Dermis microvascular lymphatic vessel endothelial cell (primary cell): ENCODE measurements at places on chromosomes 4 and X.
A peak's percentile ranks its signal among the peaks of the same experiment; 100 is the strongest.

- DNase-seq = no peak
Observed at GRCh38 chr4:28759064-28759463, 1898.4 kb downstream of the STIM2 start.

DNA sequence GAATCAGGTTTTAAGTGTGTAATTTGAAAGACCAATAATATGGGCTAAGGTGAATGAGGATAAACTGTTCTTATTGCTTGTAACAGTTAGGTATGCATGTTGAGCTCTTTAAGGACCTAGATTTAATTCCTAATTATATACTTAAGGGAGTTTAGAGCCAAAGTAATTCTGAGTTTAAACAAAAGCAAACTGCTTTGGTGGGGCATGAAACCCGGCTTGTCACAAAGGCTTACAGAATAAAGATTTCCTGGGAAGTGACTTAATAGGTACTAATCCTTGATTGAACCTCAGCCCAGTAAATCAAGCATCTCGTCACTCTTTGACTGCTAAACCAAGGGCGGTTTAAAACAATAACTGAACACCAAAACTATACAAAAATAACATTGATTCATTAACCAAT lies 1324.2 kb downstream of the RPA4 start:
- DNase-seq = no peak

GRCh38 chrX:152025656-152026440 lies 51.4 kb upstream of the GABRE start:
- no peak for DNase-seq

GRCh38 chrX:2901367-2902036 lies 27.6 kb downstream of the ARSD start:
- no peak for DNase-seq

- no peak for DNase-seq
Observed at GRCh38 chrX:79035421-79035820, 90.2 kb downstream of the P2RY10 start.

- DNase-seq = no peak
Observed at GRCh38 chr4:183863155-183863825, 41.8 kb upstream of the STOX2 start.

GRCh38 chr4:152325831-152326230 lies 210.1 kb downstream of the FBXW7 start:
- DNase-seq = no peak

DNA sequence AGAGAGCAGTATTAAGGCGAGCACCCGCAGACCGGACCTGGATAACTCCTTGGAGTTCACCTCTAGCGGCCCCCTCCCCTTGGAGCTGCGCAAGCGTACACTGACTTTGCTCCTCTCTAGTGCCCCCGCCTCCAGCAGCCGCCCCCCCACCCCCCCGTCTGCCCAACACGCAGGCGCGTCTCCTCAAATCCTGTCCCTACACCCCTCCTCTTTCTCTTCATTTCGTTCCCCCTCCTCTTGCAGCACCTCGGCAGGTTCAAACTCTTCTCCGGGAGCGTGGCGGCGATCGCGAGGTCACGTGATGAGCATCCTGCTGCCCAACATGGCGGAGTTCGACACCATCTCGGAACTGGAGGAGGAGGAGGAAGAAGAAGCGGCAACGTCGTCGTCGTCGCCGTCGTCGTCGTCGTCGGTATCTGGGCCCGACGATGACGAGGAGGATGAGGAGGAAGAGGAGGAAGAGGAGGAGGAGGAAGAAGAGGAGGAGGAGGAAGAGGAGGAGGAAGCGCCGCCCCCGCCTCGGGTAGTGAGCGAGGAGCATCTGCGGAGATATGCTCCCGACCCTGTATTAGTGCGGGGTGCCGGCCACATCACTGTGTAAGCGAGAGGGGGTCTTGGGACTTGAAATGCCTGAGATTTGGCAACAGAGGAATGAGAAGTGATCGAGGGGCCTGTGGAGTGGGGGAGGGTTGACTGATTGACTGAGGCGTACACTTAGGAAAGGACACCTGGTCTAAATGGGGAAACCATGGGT lies at the start of gene CHIC1:
Gene CHIC1, plus strand, starts transcription at position 214 of the 754 bp plus-strand sequence. Its CDS starts 88 bp downstream, at position 302.
- peak; percentile 34 for DNase-seq

- no peak for DNase-seq
Observed at GRCh38 chrX:53412446-53412845, 10.0 kb downstream of the SMC1A start.

DNA sequence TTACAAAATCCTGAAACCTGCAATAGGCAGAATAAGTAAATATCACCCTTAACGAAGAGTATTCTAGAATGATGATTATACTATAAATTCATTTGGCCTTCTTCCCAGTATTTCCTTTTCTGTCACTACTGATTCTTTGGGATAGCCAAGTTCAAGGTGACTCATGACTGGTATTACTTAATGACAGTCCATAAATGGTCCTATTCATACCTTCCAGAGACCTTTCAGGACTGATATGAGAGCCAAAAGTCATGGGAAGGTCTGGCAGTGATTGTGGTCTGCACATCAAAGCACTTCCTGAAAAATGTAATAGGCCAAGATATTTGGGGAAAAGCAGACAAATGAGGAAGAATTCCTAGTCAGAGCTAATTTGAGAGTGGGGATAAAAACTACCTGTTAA lies 239.6 kb upstream of the FAM47A start:
- peak; percentile 21 for DNase-seq
